ENCODE measurements at places on chromosomes 16 and 17.

- DNase-seq: no peak
Measured at GRCh38 chr17:70767102-70767701, 597.9 kb downstream of the KCNJ2 start.

GRCh38 chr17:58587713-58588117 is 73.3 kb upstream of the MTMR4 start:
- peak; percentile 44 for DNase-seq

GRCh38 chr17:80836971-80837481 is 154.6 kb upstream of the CHMP6 start:
- DNase-seq: no peak

- DNase-seq: no peak
Measured at GRCh38 chr16:78258375-78259065, 159.1 kb downstream of the WWOX start.

DNA sequence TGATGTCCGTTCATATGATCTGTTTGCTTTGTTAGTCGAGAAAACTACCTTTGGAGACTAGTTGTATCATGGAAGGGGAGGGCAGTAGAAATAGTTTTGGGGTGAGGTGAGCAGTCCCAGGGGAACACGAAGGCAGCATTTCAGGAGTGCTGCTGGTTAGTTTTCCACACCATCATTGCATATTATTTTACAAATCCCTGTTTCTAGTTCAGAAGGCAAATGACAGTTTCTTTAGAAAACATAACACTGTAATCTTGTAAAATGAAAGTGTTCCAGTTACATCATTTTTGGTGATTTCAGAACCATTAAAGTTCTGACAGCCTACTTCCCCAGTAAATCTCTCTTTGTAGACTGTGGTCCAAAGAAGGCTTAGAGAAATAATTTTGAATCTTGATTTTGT is 25.4 kb downstream of the BANP start:
- DNase-seq: no peak

DNA sequence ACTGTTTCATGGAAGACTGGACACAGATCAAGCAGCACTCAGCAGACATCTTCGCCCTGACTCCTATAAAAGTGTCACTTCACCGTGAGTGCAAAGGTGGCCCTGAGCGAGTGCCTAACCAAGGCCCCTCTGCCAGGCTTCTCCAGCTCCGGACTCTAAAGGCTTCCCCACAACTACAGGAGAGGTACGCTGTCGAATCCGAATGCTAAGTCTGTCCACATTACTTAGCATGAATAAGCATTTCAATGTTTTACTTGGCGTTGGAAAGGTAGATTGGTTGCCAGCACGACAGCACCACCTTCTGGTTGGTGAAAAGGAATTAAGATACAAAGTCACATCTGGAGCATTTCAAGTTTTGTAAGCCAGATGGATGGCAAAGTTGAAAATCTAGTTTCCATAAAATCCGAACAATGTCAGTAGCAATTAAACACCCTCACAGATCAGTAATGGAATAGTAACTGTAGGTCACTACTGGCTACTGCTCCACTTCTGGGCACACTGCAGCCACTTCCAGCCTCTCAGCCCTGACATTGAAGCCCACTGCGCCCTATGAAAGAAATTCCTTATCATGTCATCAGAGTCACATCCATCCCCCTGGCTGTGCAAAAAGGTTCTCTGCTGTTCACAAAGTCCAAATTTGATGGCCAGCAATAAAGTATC is 100.9 kb downstream of the PARN start:
- DNase-seq: no peak

GRCh38 chr16:23508589-23509440 is 1.5 kb downstream of the GGA2 start:
- DNase-seq: no peak

GRCh38 chr17:82495844-82496528 is 23.5 kb upstream of the FOXK2 start:
- no peak for DNase-seq

DNA sequence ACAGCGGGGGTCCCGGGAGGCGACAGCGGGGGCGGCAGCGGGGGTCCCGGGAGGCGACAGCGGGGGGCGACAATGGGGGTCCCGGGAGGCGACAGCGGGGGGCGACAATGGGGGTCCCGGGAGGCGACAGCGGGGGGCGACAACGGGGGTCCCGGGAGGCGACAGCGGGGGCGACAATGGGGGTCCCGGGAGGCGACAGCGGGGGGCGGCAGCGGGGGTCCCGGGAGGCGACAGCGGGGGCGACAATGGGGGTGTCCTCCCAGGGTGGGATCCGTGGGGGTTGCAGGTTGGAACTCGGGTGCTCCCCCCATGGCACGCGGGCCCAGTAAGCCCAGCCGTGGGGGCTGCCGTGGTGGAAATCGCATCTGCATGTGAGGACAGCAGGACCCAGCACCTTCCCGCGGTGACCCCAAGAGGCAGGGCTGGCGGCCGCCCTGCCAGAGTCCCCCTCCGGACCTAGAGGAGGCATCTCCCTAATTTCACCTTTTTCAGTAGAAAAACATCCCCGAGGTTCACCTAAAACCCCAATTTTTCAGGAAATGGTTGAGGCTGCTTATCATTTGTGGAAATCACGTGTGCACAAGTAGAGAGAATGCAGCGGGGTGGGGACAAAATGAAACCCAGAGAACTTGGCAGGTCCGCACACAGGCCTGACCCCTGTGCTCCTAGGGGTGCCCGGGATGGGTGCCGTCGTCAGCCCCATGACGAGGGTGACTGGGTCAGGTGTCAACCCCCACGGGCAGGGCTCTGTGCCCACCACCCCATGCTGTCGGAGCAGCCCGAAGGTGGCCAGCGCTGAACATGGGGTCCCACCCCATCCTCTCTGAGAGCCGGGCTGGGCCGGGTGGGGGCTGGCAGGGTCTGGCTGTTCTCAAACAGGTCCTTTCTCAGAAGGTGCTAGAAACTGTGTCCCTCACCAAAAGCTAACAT is 10.5 kb upstream of the METRNL start:
- no peak for DNase-seq

DNA sequence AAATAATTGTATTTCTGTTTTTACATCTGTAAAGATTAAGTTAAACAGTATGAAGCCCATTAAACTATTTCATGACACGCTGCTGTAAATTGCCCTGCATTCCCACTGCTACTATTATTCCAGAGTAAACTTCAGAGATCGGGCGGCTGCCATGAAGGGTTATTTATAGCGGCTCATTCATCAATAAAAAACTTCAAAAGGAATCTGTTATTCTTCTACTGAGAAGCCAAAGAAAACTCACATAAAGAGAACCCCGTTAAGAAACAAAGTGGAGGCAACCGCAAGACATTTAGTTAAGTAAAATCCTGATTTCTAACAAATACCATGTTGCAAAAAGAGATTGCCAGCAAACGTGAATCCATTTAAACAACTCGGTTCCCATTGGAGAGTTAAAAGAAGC is 16.4 kb downstream of the FOXL1 start:
- no peak for DNase-seq

DNA sequence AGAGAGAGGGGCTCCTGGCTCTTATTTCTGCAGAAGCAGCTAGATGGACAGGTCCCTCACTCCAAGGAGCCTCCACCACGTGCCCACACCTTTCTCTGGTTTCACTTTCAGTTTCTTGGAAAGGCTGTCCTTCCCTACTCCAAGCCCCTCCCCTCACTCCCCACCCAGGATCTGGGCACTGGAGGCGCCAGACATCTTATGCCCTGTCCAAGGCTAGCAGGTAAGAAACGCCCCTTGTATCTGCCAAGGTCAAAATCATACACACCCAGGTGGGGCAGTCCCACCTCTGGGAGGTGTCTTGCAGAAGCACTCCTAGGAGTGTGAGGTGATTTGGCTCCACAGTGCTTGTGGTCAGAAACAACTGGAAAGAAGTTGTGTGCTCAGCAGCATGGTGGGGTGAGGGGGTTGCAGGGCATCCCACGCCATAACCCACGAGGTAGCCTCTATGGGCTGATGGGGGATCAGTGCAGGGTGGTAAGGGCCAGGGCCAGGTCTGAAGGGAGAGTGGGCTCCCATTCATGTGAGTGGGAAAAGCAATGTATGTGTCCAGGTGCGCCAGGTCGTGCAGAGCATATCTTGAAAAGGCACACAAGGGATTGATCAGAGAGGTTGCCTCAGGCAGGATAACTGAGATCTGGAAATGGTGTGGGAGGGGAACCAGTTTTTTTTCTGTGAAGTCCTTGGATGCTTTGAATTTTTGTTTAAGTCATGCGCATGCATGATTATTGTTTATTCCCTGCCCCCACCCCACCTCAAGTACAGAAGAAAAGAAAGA is 31.8 kb upstream of the PRM1 start:
- DNase-seq: no peak

- no peak for DNase-seq
Measured at GRCh38 chr16:82846806-82847205, 220.0 kb downstream of the CDH13 start.

All from activated CD4-positive, CD25-positive, alpha-beta regulatory T cell treated with anti-CD3 and anti-CD28 coated beads, Interleukin-2, amount 50 U/mL, for 72 hours (primary cell).